ENCODE measurements at places on chromosomes 4 and X.

DNA sequence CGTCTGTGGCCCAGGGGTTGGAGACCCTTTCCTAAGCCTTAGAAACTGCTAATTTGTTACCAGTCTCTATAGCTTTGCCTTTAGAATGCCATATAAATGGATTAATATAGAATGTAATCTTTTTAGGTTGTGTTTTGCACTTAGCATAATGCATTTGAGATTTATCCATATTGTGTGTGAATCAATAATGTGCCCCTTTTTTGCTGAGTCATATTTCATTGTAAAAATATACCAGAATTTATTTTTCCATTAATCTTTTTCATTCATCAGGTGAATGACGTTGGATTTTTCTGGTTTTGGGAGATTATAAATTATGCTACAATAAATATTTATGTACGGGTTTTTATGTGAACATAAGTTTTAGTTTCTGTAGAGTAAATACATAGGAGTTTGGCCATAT, 478.8 kb upstream of the MAGEB18 start:
- DNase-seq, result no peak

DNA sequence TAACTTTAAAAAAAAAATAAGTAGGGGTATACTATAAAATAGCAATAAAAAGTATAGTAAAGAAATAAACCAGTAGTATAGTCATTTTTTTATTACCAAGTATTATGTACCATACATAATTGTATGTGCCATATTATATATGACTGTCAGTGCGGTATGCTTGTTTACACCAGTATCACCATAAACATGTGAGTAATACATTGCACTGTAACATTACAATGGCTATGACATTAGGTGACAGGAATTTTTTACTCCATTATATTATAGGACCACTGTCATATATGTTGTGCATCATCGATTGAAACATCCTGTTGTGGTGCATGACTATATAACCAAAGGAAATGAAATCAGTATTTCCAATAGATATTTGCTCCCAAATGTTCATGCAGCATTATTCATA, 176.9 kb upstream of the ARHGAP24 start:
- DNase-seq, result no peak

DNA sequence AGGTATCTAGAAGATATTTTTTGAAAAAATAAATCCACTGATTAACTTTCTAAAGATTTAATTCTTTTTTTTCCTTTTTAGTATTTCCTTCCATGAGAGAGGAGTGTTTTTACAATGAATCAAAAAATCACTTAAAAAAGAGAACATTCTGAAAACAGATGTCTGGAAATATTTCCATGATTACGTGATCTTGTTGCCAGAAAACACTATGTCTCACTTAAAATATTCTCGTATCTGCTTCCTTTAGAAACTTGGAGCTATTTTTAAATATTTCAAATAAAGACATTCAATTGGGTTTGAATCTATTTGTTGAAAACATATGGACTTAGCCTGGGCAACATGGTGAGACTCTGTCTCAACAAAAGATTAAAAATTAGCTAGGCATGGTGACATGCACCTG, 232.8 kb upstream of the RASGEF1B start:
- no peak for DNase-seq

DNA sequence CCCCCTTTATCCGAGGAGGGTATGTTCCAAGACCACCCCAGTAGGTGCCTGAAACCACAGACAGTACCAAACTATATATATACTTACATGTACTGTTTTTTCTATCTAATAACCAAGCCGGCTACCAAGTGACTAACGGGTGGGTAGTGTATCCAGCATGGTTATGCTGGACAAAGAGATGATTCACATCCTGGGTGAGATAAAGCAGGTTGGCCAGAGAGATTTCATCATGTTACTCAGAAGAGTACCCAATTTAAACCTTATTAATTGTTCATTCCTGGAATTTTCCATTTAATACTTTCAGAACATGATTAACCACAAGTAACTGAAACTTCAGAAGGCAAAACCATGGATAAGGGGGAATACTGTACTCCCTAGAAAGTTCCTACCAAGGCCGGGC, 46.5 kb downstream of the RFC1 start:
- no peak for DNase-seq

- no peak for DNase-seq
Observed at GRCh38 chr4:125801373-125801772, 486.6 kb downstream of the FAT4 start.

- DNase-seq, result no peak
Observed at GRCh38 chr4:14916554-14917297, 85.6 kb upstream of the CPEB2 start.

DNA sequence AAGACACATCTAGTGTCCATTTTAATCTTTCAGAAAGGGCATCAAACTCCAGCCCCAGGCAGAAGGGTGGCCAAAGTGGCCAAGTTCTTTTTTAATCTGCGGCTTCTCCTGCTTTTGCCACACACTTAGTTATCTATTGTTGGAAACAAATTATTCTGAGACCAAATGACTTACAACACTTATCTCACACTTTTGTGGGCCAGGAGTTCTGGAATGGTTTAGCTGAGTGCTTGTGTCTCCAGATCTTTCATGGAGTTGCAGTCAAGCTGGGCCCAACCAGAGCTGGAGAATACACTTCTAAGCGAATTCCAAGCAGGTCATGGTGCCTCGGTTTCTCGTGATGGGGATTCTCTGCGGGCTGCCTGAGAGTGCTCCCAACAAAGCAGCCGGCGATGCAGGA, 4.0 kb downstream of the TXK start:
- DNase-seq, result no peak

GRCh38 chr4:16864199-16864598, 34.2 kb downstream of the LDB2 start:
- no peak for DNase-seq

DNA sequence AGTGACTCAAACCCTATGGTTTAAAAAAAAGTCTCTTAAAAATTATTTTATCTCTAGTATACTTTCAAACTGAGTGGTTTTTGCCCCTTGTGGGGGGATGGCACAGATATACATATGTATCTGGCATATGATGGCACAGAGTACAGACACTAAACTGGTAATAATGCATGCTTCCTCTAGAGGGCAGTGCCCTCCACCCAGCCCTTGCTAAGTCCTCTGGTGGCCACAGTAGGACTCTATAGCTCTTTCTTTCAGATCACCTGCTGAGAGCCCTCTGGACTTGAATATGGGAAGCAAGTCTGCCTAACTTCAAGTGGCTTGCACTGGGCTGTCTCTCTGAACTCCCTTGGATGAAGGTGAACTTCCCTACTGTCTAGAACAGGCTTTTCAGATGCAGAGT, 66.3 kb downstream of the TSPAN7 start:
- no peak for DNase-seq

DNA sequence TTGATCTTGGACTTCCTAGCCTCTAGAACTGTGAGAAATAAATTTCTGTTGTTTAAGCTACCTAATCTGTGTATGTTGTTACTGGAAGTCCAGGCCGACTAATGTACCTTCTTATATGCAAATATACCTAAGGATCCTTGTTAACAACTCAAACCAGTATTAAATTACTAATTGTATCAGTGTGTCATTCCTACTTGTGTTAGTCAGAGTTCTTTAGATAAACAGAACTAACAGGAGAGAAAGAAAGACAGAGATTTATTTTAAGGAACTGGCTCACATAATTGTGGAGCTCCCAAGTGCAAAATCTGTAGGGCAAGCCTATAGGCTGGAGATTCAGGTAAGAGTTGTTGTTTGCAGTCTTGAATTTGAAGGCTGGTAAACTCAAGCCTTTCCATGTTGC, 120.0 kb downstream of the ADGRL3 start:
- no peak for DNase-seq

GRCh38 chrX:39948582-39948981, 149.2 kb downstream of the BCOR start:
- DNase-seq, result no peak

DNA sequence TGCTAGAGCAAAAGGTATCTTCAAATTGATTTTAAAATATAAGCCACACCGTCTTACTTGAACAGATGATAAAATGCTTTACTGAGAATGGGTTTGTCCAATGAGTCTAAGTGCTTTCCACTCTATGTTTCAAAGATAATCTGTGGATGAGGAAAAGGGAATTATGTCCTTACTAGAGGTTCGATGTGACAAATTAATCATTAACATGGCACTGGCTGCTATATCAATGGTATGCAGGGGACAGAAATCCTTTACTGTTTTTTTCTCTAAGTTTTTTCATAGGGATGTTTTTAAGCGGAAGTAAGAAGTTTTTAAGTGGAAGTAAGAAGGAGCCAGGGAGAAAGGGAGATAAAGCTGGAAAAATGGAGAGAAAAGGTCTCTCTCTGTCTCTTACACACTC, 38.0 kb downstream of the MID1IP1 start:
- DNase-seq, result no peak

- no peak for DNase-seq
Observed at GRCh38 chr4:31365006-31365690, 645.0 kb downstream of the PCDH7 start.

GRCh38 chr4:77795326-77795725, 23.8 kb downstream of the CNOT6L start:
- DNase-seq, result no peak

GRCh38 chr4:91826186-91826585, 477.6 kb upstream of the GRID2 start:
- DNase-seq, result no peak

DNA sequence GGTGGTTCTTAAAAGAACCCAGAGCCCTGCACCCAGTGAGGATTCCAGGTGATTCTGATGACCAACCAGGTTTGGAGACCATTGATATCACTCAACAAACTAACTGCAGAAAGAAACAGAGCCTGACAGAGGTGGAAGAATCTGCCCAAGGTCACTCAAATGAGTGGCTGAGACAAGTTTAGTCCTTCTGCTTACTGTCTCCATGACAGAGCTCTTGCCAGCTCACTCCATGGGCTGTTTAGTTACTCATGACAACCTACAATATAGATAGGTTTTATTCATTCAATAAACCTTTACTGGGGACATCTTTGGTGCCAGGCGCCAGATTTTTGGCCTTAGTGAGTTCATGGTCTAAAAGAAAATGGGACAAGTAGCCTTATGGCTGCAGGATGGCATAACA, 124.3 kb downstream of the RAB28 start:
- no peak for DNase-seq

- DNase-seq, result no peak
Observed at GRCh38 chr4:116866106-116866505, 219.3 kb downstream of the TRAM1L1 start.

DNA sequence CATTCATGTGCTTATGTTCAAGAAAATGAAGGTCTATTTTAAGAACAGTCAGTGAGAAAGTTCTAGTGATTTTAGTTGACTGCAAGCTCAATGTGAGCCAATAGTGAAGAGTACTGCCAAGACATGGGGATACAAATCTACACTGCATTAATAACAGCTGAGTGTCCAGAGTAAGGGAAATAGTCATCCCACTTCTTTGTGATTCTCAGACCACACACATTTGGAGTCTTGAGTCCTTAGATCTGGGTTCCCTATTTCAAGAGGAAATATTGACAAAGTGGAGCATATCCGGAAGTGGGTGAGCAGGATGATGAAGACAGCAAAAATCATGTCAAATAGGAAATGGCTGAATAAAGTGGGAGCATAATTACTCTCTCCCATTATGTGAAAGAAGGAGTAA, 171.1 kb downstream of the LARP7 start:
- no peak for DNase-seq

- no peak for DNase-seq
Observed at GRCh38 chr4:62394766-62395165, 1194.6 kb downstream of the ADGRL3 start.

DNA sequence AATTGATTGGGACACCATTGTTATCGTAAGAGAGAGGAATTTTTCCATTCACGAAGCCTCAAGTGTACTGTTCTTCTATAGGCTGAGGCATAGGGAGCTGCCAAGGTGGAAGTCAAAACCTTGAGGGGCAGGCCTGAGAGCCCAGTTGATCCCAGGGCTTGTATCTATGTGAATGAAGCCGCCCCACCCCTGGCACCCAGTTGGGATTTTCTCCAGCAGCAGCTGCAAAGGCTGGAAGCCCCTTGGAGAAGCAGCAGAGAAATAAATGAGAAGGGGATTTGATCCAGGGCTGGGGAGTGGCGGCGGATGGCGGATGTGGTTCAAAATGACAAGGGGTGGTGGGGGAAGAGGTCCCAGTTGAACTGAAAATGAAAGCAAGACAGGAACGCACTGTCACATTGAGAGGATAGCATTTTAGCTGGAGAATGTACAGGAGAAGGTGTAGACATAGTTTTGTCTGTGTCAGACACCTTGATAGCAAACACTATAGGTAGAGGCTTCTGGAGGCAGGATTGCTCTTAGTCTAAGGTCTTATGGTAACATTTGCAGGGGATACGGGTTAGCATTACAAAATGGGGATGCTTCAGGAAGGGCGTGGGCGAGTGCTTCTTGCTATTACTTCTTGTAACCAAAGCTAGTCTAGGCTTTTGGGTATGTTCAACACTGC, 32.6 kb downstream of the DOCK11 start:
- no peak for DNase-seq

DNA sequence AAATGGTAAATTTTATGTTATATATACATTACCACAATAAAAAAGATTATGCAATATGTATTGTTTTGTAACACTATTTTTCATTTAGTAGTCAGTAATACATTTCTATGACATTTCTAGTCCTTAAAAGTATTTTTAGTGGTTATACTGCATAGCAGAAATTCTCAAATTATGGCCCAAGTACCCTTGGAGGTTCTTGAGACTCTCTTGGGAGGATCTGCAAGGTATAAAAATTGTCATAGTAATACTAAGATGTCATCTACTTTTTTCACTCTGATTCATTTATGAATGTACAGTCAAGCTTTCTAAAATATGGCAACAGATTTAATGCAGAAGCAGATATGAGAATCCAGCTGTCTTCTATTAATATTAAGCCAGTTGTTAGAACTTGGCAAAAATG, 138.6 kb upstream of the NAP1L5 start:
- no peak for DNase-seq
